ENCODE measurements at places on chromosomes 5 and 9. TPM values are rescaled to one million over a fixed set of nuclear protein-coding genes. Genes with fewer than 3 reads are reported as not detected.

- no peak overlapping the region for H3K27ac ChIP-seq
- no peak for DNase-seq
- H3K36me3 ChIP-seq, result no peaks in the 10 kb centered on the region
- peaks cover 15% of the 10 kb centered on the region for H3K27me3 ChIP-seq
- H3K4me3 ChIP-seq, result no peak overlapping the region
- no peaks in the 10 kb centered on the region for H3K4me1 ChIP-seq
These were observed 8.3 kb upstream of the SCGB3A1 start for GRCh38 chr5:180599590-180599914.

DNA sequence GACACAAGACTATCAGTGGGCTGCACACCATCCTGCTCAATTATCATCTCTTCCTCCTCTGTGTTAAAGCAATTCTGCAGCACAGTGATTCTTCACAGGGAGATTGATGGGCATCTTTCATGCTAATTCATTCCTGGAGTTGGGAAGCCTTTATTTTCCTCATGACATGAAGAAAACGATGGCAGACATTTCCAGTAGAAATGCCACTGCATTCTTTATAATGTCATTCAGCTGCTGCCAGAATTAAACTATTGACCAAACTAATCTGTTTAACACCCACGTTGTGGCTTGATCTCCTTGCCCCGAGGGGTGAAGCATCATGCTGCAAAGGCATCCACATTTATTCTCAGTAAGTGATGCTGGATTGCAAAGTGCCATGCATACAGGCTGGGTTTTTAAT lies 273.0 kb downstream of the SPOCK1 start:
- no peaks in the 10 kb centered on the region for H3K27me3 ChIP-seq
- H3K27ac ChIP-seq, result no peak overlapping the region
- H3K4me1 ChIP-seq, result peaks cover 12% of the 10 kb centered on the region
- DNase-seq, result no peak

DNA sequence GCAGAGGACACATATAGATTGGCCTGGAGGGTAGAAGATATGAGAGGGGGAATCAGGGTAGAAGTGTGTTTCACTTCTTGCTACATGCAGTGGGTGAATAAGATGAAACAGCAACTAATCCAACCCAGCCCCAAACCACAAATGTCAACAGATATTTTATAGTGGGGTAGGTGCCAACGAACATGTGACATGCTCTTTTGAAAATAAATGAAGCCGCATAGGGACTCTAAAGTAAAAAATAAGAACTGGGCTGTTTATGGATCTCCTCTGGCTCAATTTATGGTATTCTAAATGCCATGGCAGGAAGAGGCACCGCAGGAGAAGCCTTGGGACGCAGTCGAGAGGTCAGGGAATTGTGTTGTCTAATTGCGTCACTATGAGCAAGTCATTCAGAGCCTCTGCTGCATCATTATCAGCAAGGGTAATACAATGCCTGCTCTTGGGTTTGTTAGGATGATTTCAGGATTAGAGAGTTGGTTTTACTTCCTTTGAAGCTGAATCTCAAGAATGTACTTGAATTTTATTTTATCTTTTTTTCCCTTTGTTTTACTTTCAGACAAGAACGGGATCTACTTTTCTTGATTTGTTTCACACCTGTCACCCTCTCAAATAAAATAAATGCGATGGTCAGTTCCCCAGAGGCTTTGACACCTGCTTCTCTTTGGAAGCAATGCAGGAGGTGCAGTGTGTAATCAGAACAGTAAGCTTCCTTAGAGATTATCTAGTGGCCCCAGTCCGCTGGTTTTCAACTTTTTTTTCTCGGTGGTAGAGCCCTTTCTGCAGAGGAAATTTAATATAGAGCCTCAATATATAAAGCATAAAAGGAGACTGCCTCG lies 375.6 kb upstream of the CLINT1 start:
- no peaks in the 10 kb centered on the region for H3K27me3 ChIP-seq
- H3K4me1 ChIP-seq, result no peaks in the 10 kb centered on the region
- H3K4me3 ChIP-seq, result no peak overlapping the region
- no peak for DNase-seq
- no peak overlapping the region for H3K27ac ChIP-seq
- H3K36me3 ChIP-seq, result no peaks in the 10 kb centered on the region

DNA sequence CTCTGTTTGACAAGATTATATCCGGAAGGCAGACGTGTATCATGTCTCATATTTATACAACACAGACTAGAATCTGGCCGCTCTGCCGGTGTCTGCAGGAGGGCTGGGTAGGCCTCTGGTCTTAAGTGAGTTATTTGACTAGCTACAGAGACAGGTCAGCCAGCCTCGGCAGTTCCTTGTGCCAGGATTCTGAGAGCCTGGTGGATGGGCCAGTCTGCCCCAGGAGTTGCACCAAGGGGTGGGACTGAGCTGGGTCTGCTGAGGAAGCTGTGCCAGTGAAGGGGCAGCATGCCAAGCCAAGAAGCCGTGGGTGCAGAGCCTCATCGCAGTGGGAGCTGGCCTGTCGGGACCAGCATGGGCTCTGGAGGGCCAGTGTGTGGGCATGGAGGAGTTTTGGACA lies 7.1 kb downstream of the SNX18 start:
- H3K36me3 ChIP-seq, result peaks cover 41% of the 10 kb centered on the region
- H3K4me3 ChIP-seq, result no peak overlapping the region
- peaks cover 51% of the 10 kb centered on the region for H3K4me1 ChIP-seq
- no peaks in the 10 kb centered on the region for H3K27me3 ChIP-seq
- DNase-seq, result no peak

GRCh38 chr9:91155746-91156376 lies 205.9 kb downstream of the AUH start:
- peaks cover 21% of the 10 kb centered on the region for H3K36me3 ChIP-seq
- H3K27me3 ChIP-seq, result no peaks in the 10 kb centered on the region
- H3K27ac ChIP-seq, result no peak overlapping the region
- DNase-seq, result no peak
- peaks cover 29% of the 10 kb centered on the region for H3K4me1 ChIP-seq

- no peaks in the 10 kb centered on the region for H3K36me3 ChIP-seq
- DNase-seq, result no peak
- peaks cover 30% of the 10 kb centered on the region for H3K4me1 ChIP-seq
- H3K27me3 ChIP-seq, result 0 out of 2 replicates have a peak, but pooled peaks cover 4% of the 10 kb centered on the region
These were observed 8.1 kb downstream of the PPP3R2 start for GRCh38 chr9:101586651-101587050.

GRCh38 chr5:45617859-45618416 lies 78.2 kb downstream of the HCN1 start:
- H3K4me3 ChIP-seq, result no peak overlapping the region
- H3K4me1 ChIP-seq, result no peaks in the 10 kb centered on the region
- DNase-seq, result no peak
- H3K27ac ChIP-seq, result no peak overlapping the region
- no peaks in the 10 kb centered on the region for H3K36me3 ChIP-seq
- no peaks in the 10 kb centered on the region for H3K27me3 ChIP-seq

DNA sequence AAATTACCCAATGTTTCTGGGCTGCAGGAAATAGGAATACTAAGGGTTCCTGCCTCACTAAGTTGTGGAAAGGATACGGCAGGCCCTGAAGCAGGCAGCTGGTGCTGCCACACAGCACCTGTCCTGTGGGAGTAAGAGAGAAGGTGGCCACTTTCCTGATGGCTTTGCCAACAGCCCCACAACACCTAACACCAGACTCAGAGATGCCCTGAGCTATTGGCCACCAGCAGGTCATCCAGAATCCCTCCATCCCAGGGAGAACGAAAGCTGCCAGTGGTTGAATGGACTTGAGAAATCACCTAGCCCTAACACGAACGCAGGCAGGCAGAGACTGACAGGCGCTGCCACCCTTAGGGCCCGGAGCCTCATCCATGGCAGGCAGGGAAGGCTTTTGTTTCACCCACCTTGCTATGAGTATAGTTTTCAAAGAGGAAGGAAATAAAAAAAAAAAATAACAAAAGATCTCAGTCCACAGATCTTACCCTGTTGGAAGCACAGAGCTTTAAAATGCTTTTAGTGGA lies 82.2 kb downstream of the DCP2 start:
- H3K27ac ChIP-seq, result no peak overlapping the region
- no peaks in the 10 kb centered on the region for H3K36me3 ChIP-seq

GRCh38 chr5:172740428-172741205 lies 30.4 kb downstream of the DUSP1 start:
- H3K4me3 ChIP-seq, result peak overlapping the region; percentile 65
- no peaks in the 10 kb centered on the region for H3K27me3 ChIP-seq
- H3K4me1 ChIP-seq, result peaks cover 18% of the 10 kb centered on the region
- peak overlapping the region; percentile 98 for H3K27ac ChIP-seq
- H3K36me3 ChIP-seq, result 0 out of 2 replicates have a peak, but pooled peaks cover 4% of the 10 kb centered on the region

The PRRC1 gene
- 103 TPM for total RNA-seq

DNA sequence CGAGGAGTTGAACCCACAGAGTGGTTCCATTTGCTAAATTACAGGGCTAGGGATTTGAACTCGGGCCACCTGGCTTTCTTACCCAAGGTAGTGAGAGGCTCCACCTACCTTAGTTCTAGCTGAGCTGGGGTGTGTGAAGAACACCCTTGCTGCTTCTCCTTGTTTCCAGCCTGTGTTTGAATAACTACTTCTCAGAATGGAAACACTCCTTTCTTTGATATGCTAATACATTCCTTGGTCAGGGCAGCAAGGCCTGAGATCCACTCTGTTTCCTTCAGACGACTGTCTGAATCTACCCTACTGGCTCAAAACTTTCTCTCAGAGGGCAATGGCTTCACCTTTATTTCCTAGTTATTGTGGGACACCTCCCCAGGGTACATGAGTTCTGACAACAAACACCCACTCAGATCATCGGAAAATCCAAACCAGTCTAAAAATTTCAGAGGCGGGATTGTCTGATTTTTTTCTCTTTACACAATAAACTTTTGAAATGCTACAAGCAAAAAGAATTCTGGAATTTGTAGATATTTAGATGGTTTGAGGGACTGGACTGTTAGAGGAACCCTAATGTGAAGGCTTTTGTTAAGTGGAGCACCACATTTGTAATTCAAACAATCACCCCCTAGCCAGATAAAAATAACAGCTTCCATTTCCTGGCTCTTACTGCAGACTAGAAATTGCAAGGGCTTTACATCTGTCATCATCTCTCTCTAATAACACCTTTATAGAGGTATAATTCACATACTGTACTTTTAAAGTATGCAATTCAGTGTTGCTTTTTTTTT lies 4.0 kb upstream of the ATP6V1G1 start:
- peaks cover 10% of the 10 kb centered on the region for H3K36me3 ChIP-seq
- peaks cover 7% of the 10 kb centered on the region for H3K27me3 ChIP-seq
- H3K4me3 ChIP-seq, result no peak overlapping the region
- no peak overlapping the region for H3K27ac ChIP-seq
- DNase-seq, result no peak
- H3K4me1 ChIP-seq, result peaks cover 12% of the 10 kb centered on the region

DNA sequence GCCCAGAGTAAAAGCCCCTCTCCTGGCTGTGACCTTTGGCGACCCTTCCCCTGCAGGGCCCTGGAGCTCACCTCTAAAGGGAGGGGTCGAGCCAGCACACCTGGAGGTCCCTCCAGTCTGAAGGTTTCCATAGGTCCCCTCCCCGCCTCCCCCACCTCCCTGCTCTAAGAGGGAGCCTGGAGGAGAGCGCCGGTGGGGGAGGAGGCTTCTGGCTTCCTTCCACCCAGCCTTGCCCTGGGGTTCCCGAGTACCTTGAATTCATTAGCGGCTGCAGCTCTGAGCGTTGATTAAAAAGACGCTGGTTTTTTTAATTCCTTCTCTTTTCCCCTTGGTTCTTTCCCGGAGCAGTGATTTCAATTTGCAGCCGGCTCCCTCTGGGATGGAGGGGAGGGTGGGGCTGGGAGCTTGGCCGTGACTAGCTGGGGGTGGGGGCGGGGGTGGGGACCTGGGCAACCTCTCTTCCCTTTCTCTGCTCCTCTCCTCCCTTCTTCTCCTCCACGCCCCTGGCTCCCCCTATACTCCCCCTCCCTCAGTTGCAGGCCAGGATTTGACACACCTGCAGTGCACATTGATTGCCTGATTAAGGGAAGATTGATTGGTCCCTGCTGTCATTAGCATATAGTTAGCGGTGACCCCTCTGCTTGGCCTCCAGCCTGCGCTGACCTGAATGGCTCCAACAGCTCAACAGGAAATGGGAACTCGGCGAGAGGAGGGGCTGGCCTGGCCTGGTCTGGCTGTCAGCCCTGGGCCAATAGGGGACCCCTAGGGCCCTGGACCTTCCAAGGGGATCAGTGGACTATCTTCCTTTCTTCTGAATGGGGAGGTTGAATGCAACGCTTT lies 67.5 kb upstream of the RAPGEF1 start:
- no peaks in the 10 kb centered on the region for H3K4me1 ChIP-seq
- H3K27ac ChIP-seq, result no peak overlapping the region
- no peaks in the 10 kb centered on the region for H3K36me3 ChIP-seq
- no peak overlapping the region for H3K4me3 ChIP-seq
- DNase-seq, result no peak

DNA sequence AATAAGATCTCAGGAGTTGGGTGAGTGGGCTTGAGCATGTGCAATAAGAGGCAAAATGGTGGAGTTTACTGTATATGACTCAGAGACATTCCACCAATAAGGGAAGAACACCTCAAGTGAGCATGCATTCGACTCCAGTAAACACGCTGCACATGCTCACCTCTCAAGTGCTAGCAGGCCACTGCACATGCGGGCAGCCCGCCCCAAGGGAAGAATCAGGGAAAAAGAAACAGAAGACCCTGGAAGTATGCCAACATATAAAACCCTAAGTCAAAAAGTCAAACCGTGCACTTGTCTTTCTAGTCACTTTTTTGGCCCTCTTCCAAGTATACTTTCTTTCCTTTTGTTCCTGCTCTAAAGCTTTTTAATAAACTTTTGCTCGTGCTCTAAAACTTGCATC lies 245.3 kb upstream of the RASA1 start:
- DNase-seq, result no peak
- H3K4me3 ChIP-seq, result no peak overlapping the region
- no peaks in the 10 kb centered on the region for H3K27me3 ChIP-seq
- no peak overlapping the region for H3K27ac ChIP-seq

DNA sequence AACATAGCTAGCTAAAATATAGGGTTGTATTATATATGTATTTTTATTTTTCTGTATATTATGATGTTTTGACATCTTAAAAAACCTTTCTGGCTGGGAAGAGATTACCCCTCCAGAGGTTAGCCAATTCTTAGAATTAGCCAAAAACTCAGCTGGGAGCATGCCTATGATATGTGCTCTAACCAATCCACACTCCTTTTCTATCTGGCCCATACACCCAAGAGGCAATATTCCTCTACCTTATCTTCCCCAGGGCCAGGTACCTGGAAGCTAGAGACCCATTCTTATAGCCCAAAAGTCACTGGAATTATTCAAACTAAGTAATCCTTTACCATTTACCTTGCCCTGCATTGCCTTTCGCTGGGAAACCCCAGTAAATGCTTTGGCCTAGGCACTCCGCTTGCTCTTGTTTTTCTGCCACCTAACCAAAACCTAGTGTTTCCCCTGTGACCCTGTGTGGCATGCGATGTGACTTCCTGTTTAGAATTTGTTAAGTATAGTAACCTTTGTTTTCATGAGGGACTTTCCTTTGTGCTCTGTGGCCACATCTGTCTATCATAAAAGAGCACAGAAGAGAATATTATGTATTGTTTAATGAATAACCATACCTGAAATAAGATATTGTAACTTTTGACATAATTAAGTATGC lies 37.4 kb downstream of the CSNK1G3 start:
- H3K4me1 ChIP-seq, result peaks cover 18% of the 10 kb centered on the region
- no peaks in the 10 kb centered on the region for H3K36me3 ChIP-seq
- no peak for DNase-seq
- no peak overlapping the region for H3K4me3 ChIP-seq

Measured in HFFc6 (cell line).